ENCODE measurements at places on chromosomes 12 and 14.

GRCh38 chr14:56002876-56003625 is 115.2 kb upstream of the PELI2 start:
- DNase-seq: no peak

DNA sequence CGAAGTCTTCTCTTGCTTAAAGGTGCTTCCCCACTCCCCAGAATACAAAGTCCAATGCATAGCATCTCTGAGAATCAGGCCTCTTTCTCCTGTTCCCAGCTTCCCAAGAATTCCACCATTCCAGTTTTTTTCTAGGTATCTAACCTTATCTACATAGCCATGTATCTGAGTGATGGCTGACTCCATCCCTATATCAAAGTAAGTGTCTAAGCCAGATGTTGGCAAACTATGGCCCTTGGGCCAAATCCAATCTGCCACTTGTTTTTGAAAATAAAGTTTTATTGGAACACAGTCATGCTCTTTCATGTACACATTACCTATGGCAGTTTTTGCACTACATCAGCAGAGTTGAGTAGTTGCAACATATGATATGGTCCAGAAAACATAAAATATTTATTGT is 129.6 kb downstream of the LLPH start:
- DNase-seq: no peak

GRCh38 chr12:75556311-75556899 is 45.0 kb upstream of the KRR1 start:
- peak; percentile 22 for DNase-seq

DNA sequence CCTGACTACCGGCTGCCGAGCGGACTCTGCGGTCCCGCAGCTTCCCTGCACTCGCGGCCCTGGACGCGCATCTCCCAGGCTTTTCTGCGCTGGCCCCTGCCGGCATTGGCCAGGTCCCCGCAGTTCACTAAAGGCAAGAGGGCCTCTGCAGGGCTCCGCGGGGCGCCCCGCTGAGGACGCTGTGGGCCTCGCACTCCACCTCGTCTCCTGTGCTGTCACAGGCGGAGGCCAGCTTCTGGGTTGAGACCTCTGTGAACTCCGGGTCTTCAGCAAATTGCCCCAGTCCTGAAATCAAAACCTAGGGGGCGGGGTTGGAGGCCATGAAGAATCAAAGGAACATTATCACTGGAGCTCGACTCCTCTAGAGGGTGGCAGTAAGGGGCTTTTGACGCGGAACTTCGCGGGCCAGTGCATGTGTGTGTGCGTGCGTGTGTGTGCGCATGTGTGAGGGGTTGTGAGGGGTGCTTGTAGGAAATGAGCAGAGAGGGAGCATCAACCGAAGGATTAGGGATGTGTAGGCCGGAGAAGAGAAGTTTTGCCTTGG is 68.5 kb upstream of the CAPRIN2 start:
- DNase-seq: peak; percentile 43

- peak; percentile 11 for DNase-seq
These were observed 619 bp downstream of the ERC1 start for GRCh38 chr12:991350-992333.

- DNase-seq: no peak
These were observed 93.9 kb upstream of the RASSF8 start for GRCh38 chr12:25864306-25865276.

GRCh38 chr12:95573951-95574576 is 22.8 kb upstream of the USP44 start:
- DNase-seq: peak; percentile 11

DNA sequence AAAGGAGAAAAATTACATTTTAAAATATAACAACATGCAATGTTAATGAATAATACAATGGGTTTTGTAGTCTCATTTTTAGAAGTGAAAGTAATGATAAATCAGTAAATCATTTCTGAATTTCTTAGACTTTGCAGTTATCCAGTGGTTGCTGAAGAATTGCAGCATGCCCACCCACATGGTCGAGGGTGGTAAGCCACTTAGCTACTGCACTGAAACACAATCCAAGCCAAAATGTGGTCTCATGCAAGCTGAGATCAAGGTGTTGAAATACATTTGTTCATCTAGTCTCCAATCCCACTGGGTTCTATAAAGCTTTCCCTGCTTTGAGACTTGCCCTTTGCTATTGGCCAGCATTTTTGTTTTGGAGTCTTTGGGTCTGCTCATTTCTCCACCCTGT is 247.9 kb downstream of the NELL2 start:
- DNase-seq: no peak

DNA sequence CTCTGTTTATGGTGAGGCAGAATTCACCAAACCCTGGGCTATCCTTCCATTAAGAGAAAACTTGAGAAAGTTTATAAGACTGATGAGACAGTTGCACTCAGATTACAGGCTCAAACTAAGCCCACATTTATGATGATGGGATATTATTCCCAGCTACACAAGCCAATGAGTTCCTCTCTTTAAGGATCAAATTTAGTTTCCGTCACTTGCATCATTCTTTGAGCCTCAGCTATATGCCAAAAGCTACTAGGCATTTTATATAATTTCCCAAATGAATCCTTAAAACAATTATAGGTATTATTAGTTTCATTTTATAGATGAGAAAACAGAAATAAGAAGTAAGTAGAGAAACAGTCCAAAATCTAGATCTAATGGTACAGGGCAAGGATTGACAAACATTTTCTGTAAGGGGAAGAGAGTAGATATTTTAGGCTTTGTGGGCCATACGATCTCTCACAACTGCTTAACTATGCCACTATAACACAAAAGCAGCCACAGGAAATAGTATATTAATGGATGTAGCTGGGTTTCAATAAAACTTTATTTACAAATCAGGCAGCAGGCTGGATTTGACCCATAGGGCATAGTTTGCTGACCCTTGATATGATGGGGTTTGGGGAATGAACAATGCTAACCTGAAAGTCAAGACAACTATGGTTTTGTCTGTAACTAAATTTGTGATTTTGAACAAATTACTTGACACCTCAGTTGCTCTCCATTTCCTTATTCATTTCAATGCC is 91.8 kb upstream of the PLXNC1 start:
- DNase-seq: no peak

GRCh38 chr14:63174760-63175191 is 29.5 kb upstream of the RHOJ start:
- DNase-seq: peak; percentile 87

Data from lung microvascular endothelial cell (primary cell).